ENCODE measurements at places on chromosomes 7 and 10.

- peaks cover 3% of the 10 kb centered on the region for H3K27me3 ChIP-seq
- no peak overlapping the region for H3K27ac ChIP-seq
- H3K4me1 ChIP-seq: no peaks in the 10 kb centered on the region
- no peak overlapping the region for H3K4me3 ChIP-seq
- H3K36me3 ChIP-seq: no peaks in the 10 kb centered on the region
Observed at GRCh38 chr10:123394382-123394781, 240.2 kb downstream of the BUB3 start.

DNA sequence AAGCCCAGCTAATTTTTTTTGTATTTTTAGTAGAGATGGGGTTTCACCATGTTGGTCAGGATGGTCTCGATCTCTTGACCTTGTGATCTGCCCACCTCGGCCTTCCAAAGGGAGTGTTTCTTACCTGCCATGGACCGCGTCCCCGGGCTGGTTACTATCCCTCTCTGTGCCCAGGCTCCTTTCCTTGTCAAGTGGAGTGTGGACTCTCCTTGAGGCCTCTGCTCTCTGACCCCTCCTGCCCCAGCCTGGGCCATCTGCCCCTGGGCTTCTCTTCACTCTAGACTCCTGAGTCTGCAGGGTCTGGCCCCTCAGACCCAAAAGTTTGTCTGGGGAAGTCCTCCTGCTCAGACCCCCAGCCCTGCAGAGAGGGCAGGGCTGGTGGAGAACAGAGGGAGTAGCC, 20.7 kb downstream of the NEURL1 start:
- H3K27me3 ChIP-seq: no peaks in the 10 kb centered on the region
- no peaks in the 10 kb centered on the region for H3K36me3 ChIP-seq
- peaks cover 47% of the 10 kb centered on the region for H3K4me1 ChIP-seq
- no peak overlapping the region for H3K27ac ChIP-seq
- DNase-seq: no peak

DNA sequence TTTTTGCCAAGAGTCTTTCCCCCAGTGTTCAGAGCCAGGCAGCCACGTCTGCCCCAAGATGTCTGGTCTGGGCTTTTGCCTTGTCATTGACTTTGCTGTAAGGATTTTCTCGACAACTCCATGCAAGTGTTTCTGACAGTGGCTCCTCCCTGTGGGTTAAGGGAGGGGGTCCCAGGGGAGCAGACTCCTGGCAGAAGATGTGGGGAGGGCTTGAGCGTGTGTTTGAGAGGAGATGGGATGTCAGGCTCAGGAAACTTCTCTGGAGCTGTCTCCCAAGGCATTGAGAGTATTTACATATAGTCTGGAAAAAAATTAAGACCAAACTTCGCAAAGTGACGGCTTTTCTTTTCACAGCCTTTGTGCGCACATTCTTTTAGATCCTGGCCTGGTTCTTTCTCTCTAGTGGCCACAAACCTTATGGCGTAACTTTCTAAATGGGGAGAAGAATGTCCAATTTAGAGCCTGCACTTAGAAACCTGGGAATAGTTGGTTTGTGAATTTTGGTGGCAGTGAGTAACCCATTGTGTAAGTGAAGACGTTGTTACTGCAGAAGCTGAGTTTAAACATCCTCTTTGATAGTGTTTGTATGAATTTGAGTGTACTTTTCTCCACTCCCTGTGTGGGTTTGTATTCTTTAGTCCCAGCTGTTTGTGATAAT, 201.5 kb downstream of the LRMDA start:
- DNase-seq: no peak
- no peaks in the 10 kb centered on the region for H3K27me3 ChIP-seq
- H3K4me1 ChIP-seq: peaks cover 55% of the 10 kb centered on the region
- no peak overlapping the region for H3K27ac ChIP-seq

DNA sequence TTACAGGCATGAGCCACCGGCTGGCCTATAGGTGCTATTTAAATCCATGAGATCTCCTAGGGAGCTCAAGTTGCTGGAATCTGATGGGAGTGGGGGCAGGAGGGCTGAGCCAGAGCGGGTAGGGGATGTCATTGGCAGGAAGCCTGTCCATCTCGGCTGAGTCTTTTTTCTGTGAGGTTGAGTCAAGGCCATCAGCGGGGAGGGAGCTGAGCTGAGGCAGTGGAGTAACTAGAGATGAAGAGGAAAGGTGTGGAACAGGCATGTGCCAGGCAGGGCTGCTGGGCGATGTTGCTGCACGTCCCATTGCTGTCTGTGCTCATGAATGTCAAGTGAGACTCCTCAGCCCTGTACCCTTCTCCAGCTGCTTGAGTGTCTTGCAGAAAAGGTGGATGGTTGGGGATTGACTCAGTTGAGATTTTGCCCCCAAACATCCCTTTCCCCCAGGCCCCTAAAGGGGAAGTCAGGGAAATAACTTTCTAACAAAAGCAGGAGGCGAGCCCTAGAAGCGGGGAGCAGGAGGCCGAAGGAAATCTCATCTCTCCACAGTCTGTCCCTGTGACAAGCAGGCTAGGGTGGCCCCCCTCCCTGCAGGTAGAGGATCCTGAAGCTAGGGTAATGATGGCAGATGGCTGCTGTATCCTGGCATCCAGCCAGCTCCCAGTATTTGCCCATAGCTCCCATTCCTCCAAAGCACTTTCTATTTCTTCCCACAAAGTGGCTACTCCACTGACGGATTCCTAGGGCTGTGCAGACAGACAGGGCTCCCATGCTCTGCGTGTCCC, 5.4 kb downstream of the ATP6V1F start:
- no peak overlapping the region for H3K4me3 ChIP-seq
- H3K4me1 ChIP-seq: peaks cover 36% of the 10 kb centered on the region
- H3K27me3 ChIP-seq: peaks cover 12% of the 10 kb centered on the region
- peaks cover 5% of the 10 kb centered on the region for H3K36me3 ChIP-seq
- H3K27ac ChIP-seq: no peak overlapping the region

GRCh38 chr7:1274876-1275375, 42.3 kb downstream of the UNCX start:
- peaks cover 43% of the 10 kb centered on the region for H3K27me3 ChIP-seq
- H3K36me3 ChIP-seq: no peaks in the 10 kb centered on the region
- H3K4me3 ChIP-seq: no peak overlapping the region
- H3K4me1 ChIP-seq: no peaks in the 10 kb centered on the region
- no peak overlapping the region for H3K27ac ChIP-seq
- DNase-seq: no peak

DNA sequence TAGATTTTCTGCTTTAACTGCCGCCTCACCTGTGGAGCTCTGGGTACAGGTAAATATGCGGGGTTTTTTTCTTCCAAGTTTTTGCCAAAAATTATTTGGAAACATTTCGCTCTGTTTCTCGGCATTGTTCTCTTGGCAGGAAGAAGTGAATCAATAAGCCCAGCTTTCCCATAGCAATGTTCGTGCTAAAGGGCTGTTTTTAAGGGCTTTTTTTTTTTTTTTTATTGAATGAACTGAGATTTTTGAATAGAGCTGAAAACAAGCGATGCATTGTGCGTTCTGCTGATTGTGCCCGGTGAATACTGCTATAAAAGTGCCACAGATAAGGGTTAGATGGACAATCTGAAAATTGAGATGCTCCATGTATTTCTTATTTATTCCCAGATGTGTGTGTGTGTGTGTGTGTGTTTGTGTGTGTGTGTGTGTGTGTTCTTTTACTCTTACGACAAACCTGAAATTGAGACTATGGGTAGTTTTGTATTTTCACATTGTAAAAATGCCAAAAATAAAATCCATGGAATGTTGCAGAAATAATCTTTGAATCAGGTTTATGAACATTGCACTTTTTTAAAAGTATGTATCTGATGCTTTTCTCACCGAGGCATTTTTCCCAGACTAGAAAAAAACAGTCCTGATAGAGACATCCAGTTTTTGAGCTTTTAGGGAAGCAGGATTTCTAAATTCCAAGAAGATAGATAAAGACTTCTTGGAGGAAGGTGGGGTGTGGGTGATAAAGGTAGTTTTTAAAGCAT, 30.5 kb downstream of the KIAA1217 start:
- H3K4me1 ChIP-seq: peaks cover 32% of the 10 kb centered on the region
- DNase-seq: no peak
- H3K36me3 ChIP-seq: no peaks in the 10 kb centered on the region
- no peaks in the 10 kb centered on the region for H3K27me3 ChIP-seq
